ENCODE measurements at places on chromosomes 2 and 18.

DNA sequence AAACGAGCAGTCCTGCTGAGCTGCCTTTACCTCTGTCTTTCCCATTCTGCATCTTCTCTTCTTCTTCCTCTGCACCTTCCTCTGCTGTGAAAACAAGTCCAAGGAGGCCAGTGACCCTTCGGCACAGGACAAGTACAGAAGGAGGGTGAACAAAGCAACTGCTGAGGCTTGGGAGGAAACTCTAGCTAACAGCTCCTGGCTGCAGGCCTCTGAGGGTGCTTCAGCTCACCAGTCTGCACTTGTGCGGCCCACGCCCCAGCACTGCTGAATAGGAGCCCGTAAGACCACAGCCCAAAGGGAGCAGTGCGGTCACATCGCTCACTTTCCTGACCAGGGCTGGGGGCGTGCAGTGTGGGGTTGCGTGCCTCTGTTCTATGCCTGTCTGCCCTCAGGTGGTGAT, 42.1 kb upstream of the DNMT3A start:
- no peak for DNase-seq

GRCh38 chr2:10229462-10230099, 73.1 kb upstream of the HPCAL1 start:
- DNase-seq = no peak

DNA sequence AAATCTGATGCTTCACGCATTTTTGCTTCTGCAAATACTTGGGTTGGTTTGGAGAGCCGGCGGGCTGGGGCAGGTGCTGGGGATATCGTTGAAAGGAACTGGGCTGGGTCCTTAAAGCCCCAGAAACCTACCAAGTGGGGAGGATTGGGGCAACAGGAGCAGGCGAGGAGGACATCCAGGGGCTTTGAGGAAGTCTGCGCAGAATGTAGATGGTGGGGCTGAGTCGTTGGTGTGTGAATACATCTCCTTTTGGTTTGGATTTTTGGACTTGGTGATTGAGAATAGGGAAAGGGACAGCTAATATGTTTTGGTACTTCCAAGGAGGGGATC, 1.1 kb downstream of the DCC start:
- DNase-seq = no peak

GRCh38 chr2:191204433-191204832, 40.8 kb upstream of the MYO1B start:
- DNase-seq = no peak

DNA sequence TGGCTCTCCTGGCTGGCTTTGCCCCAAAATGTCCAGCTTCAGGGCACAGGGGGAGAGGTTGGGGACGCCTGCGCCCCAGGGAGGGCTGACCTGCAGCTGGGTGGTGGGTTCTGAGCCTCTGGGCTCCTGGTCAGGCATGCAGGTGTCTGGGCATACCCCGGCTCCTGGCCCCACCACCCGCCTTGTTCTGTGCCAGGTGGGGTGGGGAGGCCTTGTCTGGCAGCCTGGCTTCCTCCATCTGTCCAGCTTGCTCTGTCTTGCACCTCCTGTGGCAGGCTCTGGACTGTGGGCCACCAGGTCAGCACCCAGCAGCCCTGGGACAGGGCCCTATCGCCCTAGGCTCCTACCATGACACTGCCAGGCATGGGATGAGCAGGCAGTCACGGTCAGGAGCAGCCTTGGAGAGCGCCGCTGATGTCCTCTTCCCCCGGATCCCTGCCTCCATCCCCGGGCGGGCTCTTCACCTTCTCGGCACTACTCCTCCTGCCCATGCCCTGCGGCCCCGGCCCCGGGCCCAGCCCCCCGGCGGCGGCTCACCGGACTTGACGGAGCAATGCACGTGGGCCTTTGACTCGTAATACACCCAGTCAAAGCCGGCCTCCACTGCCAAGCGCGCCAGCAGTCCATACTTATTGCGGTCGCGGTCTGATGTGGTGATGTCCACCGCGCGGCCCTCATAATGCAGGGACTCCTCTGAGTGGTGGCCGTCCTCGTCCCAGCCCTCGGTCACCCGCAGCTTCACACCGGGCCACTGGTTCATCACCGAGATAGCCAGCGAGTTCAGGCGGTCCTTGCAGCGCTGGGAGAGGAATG, 3.6 kb downstream of the IHH start:
- DNase-seq = no peak

- DNase-seq = no peak
These were observed 16.2 kb upstream of the PDE11A start for GRCh38 chr2:178088774-178089270.

GRCh38 chr2:46909771-46910419, 5.7 kb downstream of the MCFD2 start:
- no peak for DNase-seq

GRCh38 chr2:207662203-207662602, 37.0 kb upstream of the METTL21A start:
- DNase-seq = no peak

GRCh38 chr2:235045336-235045972, 93.6 kb downstream of the SH3BP4 start:
- no peak for DNase-seq

GRCh38 chr2:28510184-28510583, 14.3 kb downstream of the PLB1 start:
- no peak for DNase-seq

GRCh38 chr2:3712424-3712823, 9.0 kb downstream of the DCDC2C start:
- DNase-seq = no peak

- DNase-seq = no peak
These were observed 138.8 kb downstream of the MCFD2 start for GRCh38 chr2:46776687-46777327.

DNA sequence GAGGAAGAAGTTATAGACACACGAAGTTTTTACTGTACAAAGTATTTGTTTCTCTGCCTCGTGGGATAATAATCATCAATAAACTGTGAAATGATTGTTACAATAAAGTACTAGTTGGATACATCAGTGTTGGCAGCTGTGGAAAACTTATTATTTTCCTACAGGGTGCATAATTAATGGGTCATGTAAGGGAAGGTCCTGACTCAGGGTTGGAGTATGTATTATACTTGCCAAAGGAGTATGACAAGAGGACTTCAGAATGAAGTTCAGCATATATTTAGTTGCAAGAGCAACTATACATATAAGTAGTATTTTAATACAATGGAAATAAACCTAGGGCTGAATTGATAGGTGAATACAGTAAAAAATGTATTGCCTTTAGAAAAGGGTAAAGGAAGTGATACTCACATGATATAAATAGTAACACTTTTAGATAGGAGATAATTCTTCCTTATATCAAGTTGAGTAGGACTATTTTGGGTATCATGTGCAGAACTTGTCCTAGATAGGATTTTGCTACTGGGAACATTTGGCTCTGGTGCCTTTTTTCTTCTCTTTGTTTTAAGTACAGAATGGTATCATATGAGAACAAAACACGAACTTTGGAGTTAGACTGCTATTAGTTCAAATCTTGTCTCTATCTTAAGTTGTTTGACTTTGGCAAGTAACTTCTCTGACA, 79.1 kb downstream of the PLCL1 start:
- no peak for DNase-seq

DNA sequence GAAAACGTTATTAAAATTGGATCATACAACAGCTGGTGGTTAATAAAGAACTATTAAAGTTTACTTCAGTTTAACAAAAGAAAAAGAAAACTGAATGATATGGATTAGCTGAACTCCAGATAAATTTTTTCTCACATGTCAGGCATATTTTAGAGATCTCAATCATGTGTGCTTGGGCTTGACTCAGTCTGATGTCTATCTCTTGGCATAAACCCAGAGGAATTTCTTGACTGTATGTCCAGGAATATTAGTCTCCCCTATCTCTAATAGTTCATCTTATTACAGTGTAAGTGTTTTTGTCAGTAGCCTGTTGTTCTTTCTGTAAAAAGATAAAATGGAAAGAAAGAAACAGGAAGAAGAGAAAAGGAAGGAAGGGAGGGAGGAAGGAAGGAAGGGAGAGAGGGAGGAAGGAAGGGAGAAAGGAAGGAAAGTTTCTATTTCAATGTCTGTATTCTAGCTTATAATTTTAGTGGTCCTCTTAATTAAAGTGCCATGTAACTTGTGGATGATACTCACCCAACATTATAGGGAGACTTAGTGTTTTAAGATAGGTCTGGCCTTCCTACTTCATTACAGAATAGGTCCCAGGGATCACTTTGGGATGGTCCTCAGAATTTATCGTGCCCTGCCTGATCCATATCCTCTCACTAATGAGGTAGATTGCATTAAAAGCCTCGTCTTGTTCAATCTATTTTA, 99.7 kb upstream of the UGP2 start:
- no peak for DNase-seq

Measured in stimulated activated CD4-positive, alpha-beta T cell treated with anti-CD3 and anti-CD28 coated beads, TNF-alpha, amount 100 ng/mL, for 4 hours (primary cell).